ENCODE measurements at places on chromosomes 5 and 9.
A peak's percentile ranks its signal among the peaks of the same experiment; 100 is the strongest.

GRCh38 chr5:9533562-9534364, 12.1 kb downstream of the SEMA5A start:
- DNase-seq = no peak

- DNase-seq = no peak
Observed at GRCh38 chr9:87500491-87501270, 3.0 kb downstream of the DAPK1 start.

DNA sequence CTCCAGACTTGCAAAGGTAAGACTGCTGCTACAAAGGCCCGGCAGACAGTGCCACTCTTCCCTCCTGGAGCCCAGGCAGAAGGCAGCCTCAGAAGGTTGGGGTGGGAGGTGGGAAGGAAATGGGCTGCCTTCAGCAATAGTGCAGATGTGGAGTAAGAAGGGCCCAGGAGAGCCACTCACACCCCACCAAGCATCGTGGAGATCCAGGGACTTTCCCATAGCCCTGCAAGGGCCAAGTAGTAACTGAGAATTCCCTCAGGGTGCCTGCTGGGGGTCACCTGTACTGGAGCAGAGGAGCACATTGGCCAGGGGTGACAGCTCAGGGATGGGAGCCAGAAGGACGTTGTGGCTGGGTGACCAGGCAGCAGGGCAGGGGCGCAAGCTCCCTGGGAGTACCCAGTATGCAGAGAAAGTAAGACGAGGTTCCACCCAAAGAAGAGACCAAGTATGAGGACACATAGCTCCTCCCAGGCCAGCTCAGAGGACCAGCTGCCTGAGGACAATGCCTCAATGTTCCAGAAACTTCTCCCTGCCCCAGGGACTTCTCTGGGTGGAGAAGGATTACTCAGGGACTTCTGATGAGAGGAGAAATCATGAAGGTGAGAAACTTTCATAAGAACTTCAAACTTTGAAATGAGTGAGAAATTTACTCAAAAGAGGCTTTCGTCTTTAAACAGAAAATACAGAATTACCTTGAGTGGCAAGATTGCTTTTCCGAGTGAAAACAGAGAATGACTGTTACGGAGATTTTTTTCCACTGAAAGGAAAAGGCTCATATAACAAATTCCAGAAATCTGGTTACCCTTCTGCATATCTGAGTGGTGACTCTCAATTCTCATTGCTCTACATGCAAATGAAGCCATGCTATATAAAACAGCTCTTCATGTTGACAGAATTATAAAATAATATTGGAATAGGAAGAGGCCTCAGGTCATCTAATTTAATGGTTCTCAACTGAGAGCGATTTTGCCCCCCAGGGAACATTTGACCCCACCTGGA, 87.9 kb upstream of the TRIO start:
- DNase-seq = no peak

- DNase-seq = peak; percentile 50
Observed at GRCh38 chr5:179806250-179807048, at the start of gene MGAT4B. TSS of gene MGAT4B (minus strand) at chr5:179806866. CDS start at chr5:179806583, 283 bp downstream.

DNA sequence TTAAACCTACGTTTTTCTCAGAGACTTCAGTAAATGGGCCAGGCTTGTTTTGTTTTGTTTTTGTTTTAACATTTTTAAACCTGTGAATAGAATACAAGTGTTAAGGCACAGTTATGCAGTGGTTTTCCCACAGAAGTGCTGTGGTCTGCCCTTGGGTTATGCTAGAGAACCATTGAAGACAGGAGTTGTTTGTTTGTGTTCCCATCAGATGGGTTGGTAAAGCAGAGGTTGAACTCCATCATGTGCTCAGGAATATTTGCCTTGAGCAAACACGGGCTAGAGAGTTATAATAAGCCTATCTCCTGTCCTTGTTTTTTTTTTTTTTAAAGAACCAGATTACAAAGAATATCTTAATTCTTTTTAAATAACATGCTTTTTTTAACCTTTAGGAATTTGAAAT, 28.5 kb downstream of the RHOBTB3 start:
- no peak for DNase-seq

All from effector CD4-positive, alpha-beta T cell (primary cell).